ENCODE measurements at places on chromosomes 16 and 17. TPM values are rescaled to one million over a fixed set of nuclear protein-coding genes. Genes with fewer than 3 reads are reported as not detected.
A peak's percentile ranks its signal among the peaks of the same experiment; 100 is the strongest.

GRCh38 chr16:27374804-27375425, 27.1 kb upstream of the IL21R start:
- peak; percentile 68 for DNase-seq

- no peak for DNase-seq
Observed at GRCh38 chr16:31200821-31201568, 1.6 kb downstream of the PYCARD start.

DNA sequence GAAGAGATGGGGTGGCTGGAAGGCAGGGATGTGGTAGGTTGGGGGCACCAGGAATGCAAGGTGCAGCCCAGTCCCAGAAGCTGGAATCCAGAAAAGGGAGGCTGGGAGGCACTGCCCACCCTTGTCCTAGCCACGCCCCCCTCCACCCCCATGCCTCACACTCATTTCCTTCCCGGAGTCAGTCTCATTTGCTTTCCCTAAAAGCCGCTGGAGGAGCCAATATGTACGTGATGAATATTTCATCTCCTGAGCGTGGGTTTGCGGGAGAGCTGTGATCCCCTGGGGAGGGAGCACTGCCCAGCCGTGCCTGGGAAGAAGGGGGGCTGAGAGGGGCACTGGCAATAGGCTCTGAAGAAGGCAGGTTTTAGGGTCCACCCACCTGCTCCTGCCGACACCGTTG, 124.5 kb upstream of the LHX1 start:
- DNase-seq: no peak

GRCh38 chr17:2174468-2175293, 119.8 kb downstream of the HIC1 start:
- DNase-seq: no peak

DNA sequence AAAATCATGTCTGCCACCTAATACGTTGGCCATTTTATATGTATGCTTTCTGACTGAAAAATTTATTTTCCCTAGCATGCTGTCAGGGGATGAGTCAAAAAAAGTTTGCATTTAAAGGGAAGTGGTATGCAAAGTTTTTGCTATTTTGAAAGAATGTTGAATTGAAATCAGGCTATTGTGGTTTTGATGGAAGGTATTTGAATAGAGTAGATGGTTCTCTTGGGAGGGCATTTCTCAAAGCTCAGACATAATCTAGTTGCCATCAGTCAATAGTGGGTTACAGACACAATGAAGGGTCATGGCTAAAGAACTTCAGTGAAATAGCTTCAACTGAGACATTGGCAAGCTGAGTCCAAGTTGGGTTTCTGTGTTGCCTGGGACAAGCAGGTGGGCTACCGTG, 102.4 kb downstream of the MAP2K6 start:
- DNase-seq: no peak

Gene COX6A2
- total RNA-seq: not detected

Gene SPATA32
- total RNA-seq: 0.23 TPM

Gene RSAD1
- 42.9 TPM for total RNA-seq

Gene DGKE
- 4.7 TPM for total RNA-seq

Gene TTC19
- 40.3 TPM for total RNA-seq

Gene TBC1D3C
- total RNA-seq: not detected

Gene GPR139
- not detected for total RNA-seq

Gene IL34
- 0.16 TPM for total RNA-seq

Gene GAS2L2
- total RNA-seq: 0.16 TPM

Gene TMEM231
- total RNA-seq: 25.8 TPM

Gene OR2C1
- 0.16 TPM for total RNA-seq
